ENCODE measurements at places on chromosomes 11 and 22. TPM values are rescaled to one million over a fixed set of nuclear protein-coding genes. Genes with fewer than 3 reads are reported as not detected.

Gene SPDYC
- not detected for total RNA-seq

Gene MMP27
- total RNA-seq: not detected

Gene PAX6
- total RNA-seq: 2.9 TPM

Gene EFCAB6
- 0.34 TPM for total RNA-seq

Gene TCIRG1
- total RNA-seq: 188 TPM

Gene PKDREJ
- not detected for total RNA-seq

Gene RIC3
- total RNA-seq: 3.6 TPM

Gene FOLR2
- total RNA-seq: not detected

Gene FOLR1
- total RNA-seq: not detected

Gene SHANK3
- total RNA-seq: 1.9 TPM

Gene SYT9
- total RNA-seq: 0.31 TPM

Gene HSPA8
- total RNA-seq: 1,458 TPM

Gene FGF3
- not detected for total RNA-seq

Gene GLB1L3
- total RNA-seq: not detected

Gene APOL3
- not detected for total RNA-seq

Gene HORMAD2
- not detected for total RNA-seq

Gene OR4D5
- total RNA-seq: not detected

Gene DDX25
- total RNA-seq: not detected

Gene SERPIND1
- not detected for total RNA-seq

Gene DNAJB7
- not detected for total RNA-seq

Gene MB
- total RNA-seq: 7.8 TPM

Gene NFAM1
- total RNA-seq: 0.02 TPM

Gene CCDC87
- total RNA-seq: 0.84 TPM

Gene SEPTIN3
- 1.3 TPM for total RNA-seq

Gene LYVE1
- total RNA-seq: 0.27 TPM

Gene NOX4
- not detected for total RNA-seq

Gene CYTH4
- total RNA-seq: 0.76 TPM

Gene CDC42EP1
- total RNA-seq: 37.2 TPM

Gene INS
- not detected for total RNA-seq

Gene SLC22A12
- not detected for total RNA-seq

Gene POLA2
- 18.0 TPM for total RNA-seq

Gene FBXO7
- total RNA-seq: 77.5 TPM

Gene TPBGL
- 0.31 TPM for total RNA-seq

Gene FIBIN
- not detected for total RNA-seq

Gene CARNS1
- 0.08 TPM for total RNA-seq

Gene ANO5
- 1.2 TPM for total RNA-seq

Gene ANGPTL5
- total RNA-seq: not detected

Gene RAPSN
- total RNA-seq: not detected

Gene GSTT2B
- total RNA-seq: 0.40 TPM

Gene RAB1B
- 149 TPM for total RNA-seq

Gene DAGLA
- total RNA-seq: 3.1 TPM

Gene GLYAT
- total RNA-seq: not detected

Gene VPS11
- total RNA-seq: 13.5 TPM

Gene PPP1CA
- total RNA-seq: 291 TPM

Gene VPS37C
- total RNA-seq: 19.2 TPM

Gene HBD
- not detected for total RNA-seq

Gene MAJIN
- not detected for total RNA-seq

Gene SLCO2B1
- 3.3 TPM for total RNA-seq

Gene RFPL2
- total RNA-seq: not detected

Gene B3GAT1
- total RNA-seq: not detected

Gene CSRP3
- not detected for total RNA-seq

Gene SAA4
- not detected for total RNA-seq

Gene NRIP3
- total RNA-seq: 0.98 TPM

Gene OR4A15
- not detected for total RNA-seq

Gene OR2D2
- total RNA-seq: not detected

Gene ALDH3B2
- total RNA-seq: not detected

Gene YAP1
- total RNA-seq: 53.8 TPM

Gene BEST1
- total RNA-seq: 2.3 TPM

Measured in A549 treated with ZK216348 at 1 μM for 4 hours (cell line).